SJSA1 (cell line): ENCODE measurements at places on chromosomes 13 and 19. TPM values are rescaled to one million over a fixed set of nuclear protein-coding genes. Genes with fewer than 3 reads are reported as not detected.
A peak's percentile ranks its signal among the peaks of the same experiment; 100 is the strongest.

SYNGR4 gene
- total RNA-seq, result not detected in 2 replicates

DNA sequence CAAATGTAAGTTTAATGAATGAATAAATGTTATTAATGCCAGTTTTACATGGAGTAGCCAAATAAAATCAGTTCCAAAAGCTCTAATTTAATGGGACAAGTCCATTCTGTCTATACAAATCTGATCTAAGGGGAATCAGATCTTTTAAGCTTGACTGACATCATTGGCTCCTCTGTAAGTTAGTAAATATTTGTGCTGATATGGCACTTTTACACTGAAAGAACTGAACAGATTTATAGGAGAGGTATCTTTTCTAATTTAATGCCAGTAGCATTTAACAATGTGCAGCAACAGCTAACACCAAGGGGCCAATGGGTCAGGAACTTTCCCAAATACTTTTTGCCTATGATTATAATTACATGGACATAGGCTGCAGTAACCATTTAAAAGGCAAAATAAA is 832.3 kb downstream of the PCDH17 start:
- H3K27me3 ChIP-seq, result no peaks in the 10 kb centered on the region
- H3K4me1 ChIP-seq, result no peaks in the 10 kb centered on the region
- no peak for DNase-seq
- no peak overlapping the region for H3K4me3 ChIP-seq
- H3K36me3 ChIP-seq, result no peaks in the 10 kb centered on the region
- no peak overlapping the region for H3K27ac ChIP-seq

ZNF155 gene
- 6.1 and 11.2 TPM in 2 replicates for total RNA-seq

DNA sequence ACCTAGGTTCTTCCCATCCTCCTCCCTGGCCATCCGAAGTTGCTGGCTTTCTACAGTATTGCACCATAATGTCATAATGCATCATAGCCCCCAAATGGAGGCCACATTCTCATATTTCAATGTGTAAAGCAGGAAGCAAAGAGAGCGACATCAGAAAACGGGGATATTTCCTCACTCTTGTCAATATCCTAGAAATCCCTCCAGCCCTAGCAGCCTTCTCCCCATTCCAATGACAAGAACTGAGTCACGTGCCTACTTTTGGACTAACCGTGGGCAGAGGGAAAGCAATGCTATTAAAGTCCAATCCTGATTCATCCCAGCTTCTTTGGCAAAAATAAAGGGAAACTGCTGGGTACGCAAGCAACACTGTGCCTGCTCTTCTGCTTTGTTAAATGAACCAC is 4.3 kb upstream of the RAP2A start:
- H3K36me3 ChIP-seq, result peaks cover 3% of the 10 kb centered on the region
- H3K27me3 ChIP-seq, result no peaks in the 10 kb centered on the region; the same call in 1 of the 2 replicates
- no peak overlapping the region for H3K4me3 ChIP-seq
- no peak for DNase-seq

VPS36 gene
- 33.1 and 42.3 TPM in 2 replicates for total RNA-seq

GRCh38 chr13:47334173-47334572 is 437.3 kb upstream of the HTR2A start:
- no peak overlapping the region for H3K4me3 ChIP-seq
- DNase-seq, result no peak
- H3K27me3 ChIP-seq, result no peaks in the 10 kb centered on the region

ZNF579 gene
- total RNA-seq, result 7.2 and 12.7 TPM in 2 replicates

- no peak overlapping the region for H3K4me3 ChIP-seq
- no peak overlapping the region for H3K27ac ChIP-seq
Measured at GRCh38 chr19:5407356-5407755, 47.9 kb upstream of the ZNRF4 start.

URAD gene
- not detected in 2 replicates for total RNA-seq

SGTA gene
- total RNA-seq, result 56.5 and 67.0 TPM in 2 replicates

SULT2A1 gene
- total RNA-seq, result not detected in 2 replicates

DNA sequence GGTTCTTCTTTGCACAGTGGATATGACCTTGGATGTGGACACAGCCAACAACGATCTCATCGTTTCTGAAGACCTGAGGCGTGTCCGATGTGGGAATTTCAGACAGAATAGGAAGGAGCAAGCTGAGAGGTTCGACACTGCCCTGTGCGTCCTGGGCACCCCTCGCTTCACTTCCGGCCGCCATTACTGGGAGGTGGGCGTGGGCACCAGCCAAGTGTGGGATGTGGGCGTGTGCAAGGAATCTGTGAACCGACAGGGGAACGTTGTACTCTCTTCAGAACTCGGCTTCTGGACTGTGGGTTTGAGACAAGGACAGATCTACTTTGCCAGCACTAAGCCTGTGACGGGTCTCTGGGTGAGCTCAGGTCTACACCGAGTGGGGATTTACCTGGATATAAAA is 9.4 kb downstream of the RFPL4AL1 start:
- no peaks in the 10 kb centered on the region for H3K36me3 ChIP-seq
- H3K27me3 ChIP-seq, result no peaks in the 10 kb centered on the region
- no peak overlapping the region for H3K27ac ChIP-seq
- H3K4me1 ChIP-seq, result no peaks in the 10 kb centered on the region
- H3K4me3 ChIP-seq, result no peak overlapping the region

GRCh38 chr19:31718898-31719297 is 369.7 kb upstream of the TSHZ3 start:
- peak; percentile 5 for DNase-seq
- no peak overlapping the region for H3K4me3 ChIP-seq
- H3K4me1 ChIP-seq, result no peaks in the 10 kb centered on the region

ZNF506 gene
- total RNA-seq, result 5.8 and 44.6 TPM in 2 replicates

GRCh38 chr13:45356966-45357672 is 16.1 kb upstream of the TPT1 start:
- no peak for DNase-seq
- H3K4me3 ChIP-seq, result no peak overlapping the region
- no peaks in the 10 kb centered on the region for H3K27me3 ChIP-seq
- H3K4me1 ChIP-seq, result no peaks in the 10 kb centered on the region; the same call in 1 of the 2 replicates
- H3K27ac ChIP-seq, result no peak overlapping the region

DNA sequence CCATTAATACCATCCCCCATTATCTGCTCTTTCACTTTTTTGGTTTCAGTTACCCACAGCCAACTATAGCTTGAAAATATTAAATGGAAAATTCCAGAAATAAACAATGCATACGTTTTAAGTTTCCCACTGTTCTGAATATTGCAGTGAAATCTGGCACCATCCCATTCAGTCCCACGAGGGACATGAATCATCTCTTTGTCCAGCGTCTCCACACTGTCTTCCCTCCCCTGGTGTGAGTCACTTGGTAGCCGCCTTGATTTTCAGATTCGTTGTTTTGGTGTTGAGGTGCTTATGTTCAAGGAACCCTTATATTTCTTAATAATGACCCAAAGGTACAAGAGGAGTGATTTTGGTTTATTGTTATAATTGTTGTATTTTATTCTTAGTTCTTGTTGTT is 246.1 kb downstream of the DCT start:
- H3K4me1 ChIP-seq, result peaks cover 14% of the 10 kb centered on the region
- peak overlapping the region; percentile 70 for H3K27ac ChIP-seq
- H3K4me3 ChIP-seq, result no peak overlapping the region
- H3K36me3 ChIP-seq, result no peaks in the 10 kb centered on the region
- peak; percentile 64 for DNase-seq
- no peaks in the 10 kb centered on the region for H3K27me3 ChIP-seq

GRIK5 gene
- total RNA-seq, result not detected in 2 replicates

DNA sequence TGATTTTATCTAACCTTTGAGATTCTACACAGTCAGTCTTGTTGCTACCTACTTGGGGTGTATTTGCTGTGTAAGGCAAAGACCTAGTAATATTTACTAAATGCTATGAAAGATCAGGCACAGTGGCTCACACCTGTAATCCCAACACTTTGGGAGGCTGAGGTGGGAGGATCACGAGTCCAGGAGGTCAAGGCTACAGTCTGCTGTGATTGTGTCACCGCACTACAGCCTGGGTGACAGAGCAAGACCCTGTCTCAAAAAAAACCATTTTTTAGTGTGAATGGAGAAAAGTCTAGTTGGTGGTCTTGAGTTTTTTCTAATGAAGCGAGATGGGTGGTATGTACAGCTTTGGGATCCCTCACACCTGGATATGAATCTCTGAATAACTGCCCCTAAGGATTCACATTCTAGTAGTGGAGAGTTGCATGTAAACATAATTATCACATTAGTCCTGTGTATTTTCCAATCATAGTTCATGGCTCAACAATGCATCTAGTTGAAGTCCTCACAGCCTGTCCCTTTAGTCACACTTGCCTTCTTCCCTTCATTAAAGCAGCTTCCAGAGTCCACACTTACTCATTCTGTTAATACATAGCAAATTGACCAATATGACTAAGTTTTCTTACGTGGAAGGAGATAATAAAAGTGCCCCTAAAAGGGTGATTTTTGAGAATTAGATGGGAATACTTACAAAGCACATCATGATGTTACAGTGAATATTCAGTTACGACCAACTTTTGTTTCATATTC is 7.5 kb downstream of the RPL21 start:
- no peak overlapping the region for H3K27ac ChIP-seq
- no peaks in the 10 kb centered on the region for H3K27me3 ChIP-seq
- no peak for DNase-seq
- peaks cover 77% of the 10 kb centered on the region for H3K36me3 ChIP-seq
- H3K4me1 ChIP-seq, result no peaks in the 10 kb centered on the region

- H3K27me3 ChIP-seq, result no peaks in the 10 kb centered on the region
- no peak overlapping the region for H3K27ac ChIP-seq
- H3K4me3 ChIP-seq, result no peak overlapping the region
- H3K4me1 ChIP-seq, result no peaks in the 10 kb centered on the region
Measured at GRCh38 chr13:76216729-76217128, 580.6 kb downstream of the LMO7 start.

MYBPC2 gene
- total RNA-seq, result not detected in 2 replicates

DNA sequence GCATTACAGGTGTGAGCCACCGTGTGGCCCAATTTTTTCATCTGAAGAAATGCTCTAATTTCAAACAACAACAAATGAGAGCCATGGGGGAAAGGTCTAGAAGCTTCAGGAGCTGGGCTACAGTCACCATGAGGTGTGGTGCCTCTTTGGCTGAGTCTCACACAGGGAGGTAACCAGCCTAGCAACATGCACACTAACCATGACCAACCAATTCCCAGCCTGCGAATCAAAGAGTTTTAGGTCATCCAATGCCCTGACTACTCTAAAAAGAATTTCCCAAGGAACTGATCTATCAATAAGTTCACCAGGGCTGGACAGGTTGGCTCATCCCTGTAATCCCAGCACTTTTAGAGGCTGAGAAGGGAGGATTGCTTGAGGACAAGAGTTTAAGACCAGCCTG is 29.9 kb downstream of the PBX4 start:
- no peaks in the 10 kb centered on the region for H3K36me3 ChIP-seq
- no peaks in the 10 kb centered on the region for H3K27me3 ChIP-seq
- no peak overlapping the region for H3K4me3 ChIP-seq
- H3K4me1 ChIP-seq, result peaks cover 14% of the 10 kb centered on the region
- no peak overlapping the region for H3K27ac ChIP-seq

OR7A5 gene
- not detected in 2 replicates for total RNA-seq

DNA sequence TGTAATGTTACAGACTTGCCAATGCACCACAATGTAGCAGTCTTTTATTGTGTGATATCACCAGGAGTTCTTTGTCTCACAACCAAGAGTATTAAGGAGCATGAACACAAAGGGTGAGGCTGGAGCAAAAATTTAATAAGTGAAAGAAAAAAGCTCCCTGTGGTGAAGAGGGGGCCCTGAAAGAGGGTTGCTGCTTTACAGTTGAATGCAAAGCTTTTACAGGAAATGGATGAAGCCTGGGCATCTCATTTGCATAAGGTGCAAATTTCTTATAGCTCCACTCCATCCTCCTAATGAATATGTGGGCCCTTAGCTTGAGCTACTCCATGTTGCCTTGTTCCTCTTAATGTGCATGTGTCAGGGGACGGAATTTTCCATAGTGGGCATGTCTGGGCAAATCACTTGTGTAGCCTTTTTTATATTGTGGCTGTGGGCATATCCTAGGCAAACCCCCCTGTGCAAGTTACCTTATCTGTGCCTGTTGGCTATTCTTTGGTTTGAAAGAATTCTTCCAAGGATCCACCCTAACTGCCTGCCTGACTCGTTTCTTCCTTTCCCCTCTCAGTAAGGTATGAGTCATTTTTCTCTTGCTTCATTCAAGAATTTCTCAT is 45.3 kb upstream of the TRPC4 start:
- H3K4me1 ChIP-seq, result no peaks in the 10 kb centered on the region
- no peak overlapping the region for H3K27ac ChIP-seq

FGF22 gene
- 0.13 TPM in 1 of 2 replicates, not detected in the other for total RNA-seq

ATP1A3 gene
- total RNA-seq, result not detected in 2 replicates

DNA sequence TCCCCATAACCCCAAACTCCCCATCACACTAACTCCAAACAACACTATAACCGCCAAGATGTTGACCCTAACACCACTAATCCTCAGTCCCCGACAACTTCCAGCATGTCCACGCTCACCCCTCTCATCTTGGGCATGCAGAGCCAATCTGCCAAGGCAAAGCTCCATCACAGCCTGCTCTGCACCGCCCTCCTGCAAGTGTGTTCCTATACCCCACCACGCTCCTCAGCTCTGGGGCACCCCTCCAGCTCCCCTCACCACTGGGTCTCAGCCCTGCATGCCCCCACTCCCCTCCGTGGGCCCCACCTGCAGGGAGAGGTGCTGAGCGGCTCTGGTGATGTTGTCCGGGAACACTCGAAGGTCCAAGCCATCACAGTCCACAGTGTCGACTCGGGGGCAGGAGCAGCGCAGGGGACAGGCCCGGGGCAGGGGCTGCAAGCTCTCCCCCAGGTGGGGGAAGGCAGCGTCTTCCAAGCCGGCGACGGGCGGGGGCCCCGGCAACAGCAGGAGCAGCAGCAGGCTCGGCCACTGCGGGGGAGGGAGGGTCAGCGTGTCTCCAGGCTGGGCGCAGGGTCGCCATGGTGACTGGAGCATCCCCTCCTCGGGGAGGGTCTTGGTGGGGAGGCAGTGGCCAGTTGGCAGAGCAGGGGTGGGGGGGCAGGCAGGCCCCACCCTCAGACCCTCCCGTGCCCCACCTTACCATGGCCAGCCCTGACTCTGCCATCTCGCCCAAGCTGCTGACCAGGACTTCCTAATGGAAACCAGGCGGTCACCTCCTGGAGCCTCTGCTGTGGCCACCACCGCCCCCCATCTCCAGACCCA is 527 bp downstream of the PODNL1 start:
- no peak overlapping the region for H3K27ac ChIP-seq
- no peak for DNase-seq
- peaks cover 14% of the 10 kb centered on the region for H3K4me1 ChIP-seq

DNA sequence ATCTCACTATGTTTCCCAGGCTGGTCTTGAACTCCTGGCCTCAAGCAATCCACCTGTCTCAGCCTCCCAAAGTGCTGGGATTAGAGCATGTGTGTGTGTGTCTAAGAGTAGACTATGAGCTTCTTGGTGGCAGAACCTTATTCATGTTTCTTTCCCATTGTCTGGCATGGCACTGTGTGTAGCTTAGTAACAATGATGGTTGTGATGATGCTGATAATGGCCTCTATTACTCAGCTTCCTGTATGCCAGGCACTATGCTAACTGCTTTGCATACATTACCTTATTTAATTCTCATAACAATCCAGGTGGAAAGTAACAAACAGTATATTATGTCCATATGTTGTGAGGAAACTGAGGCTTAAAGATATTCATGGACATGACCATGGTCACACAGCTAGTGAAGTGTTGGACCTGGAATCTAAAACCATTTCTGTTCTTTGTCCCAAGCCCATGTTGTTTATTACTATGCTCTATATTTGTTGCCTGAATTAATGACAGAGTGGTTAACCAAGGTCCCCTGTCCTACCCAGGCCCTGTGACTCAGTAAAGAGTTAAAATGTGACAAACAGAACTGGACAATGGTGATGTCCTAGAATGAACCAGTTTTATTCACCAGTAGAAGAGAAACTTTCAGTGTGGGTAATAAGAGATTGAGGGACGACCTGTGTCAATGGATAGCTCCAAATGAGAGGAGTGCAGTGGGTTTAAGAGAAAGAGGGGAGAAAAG is 109.6 kb downstream of the KLF5 start:
- H3K27ac ChIP-seq, result peak overlapping the region; percentile 74
- no peaks in the 10 kb centered on the region for H3K36me3 ChIP-seq
- H3K27me3 ChIP-seq, result no peaks in the 10 kb centered on the region

- no peak overlapping the region for H3K4me3 ChIP-seq
- H3K27ac ChIP-seq, result peak overlapping the region; percentile 89
- no peaks in the 10 kb centered on the region for H3K36me3 ChIP-seq
- no peak for DNase-seq
- H3K27me3 ChIP-seq, result no peaks in the 10 kb centered on the region
Measured at GRCh38 chr13:67146523-67147130, 83.5 kb downstream of the PCDH9 start.
